IMR-90 (cell line): ENCODE measurements at places on chromosomes 12 and 14. TPM values are rescaled to one million over a fixed set of nuclear protein-coding genes. Genes with fewer than 3 reads are reported as not detected.
A peak's percentile ranks its signal among the peaks of the same experiment; 100 is the strongest.

GRCh38 chr12:108595711-108596647 is 1.9 kb downstream of the TMEM119 start:
- no peak for DNase-seq

DNA sequence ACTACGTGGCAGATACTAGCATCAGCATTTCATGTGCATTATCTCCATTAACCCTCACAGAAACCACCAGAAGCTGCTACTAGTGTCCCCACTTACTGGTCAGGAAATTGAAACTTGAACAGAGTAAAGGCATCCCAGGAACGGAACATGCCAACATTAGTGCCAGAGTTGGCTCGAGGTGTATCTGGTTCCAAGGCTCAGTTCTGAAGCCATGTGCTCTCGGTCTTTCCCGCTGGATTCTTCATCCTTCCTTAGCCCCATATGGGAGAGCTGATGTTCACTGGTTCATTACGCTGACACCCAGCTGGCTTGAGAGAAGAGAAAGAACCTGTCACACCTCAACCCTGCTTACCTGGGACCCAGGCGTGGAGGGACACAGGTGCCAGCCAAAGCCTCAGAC is 91.5 kb downstream of the TBX5 start:
- no peak for DNase-seq

DNA sequence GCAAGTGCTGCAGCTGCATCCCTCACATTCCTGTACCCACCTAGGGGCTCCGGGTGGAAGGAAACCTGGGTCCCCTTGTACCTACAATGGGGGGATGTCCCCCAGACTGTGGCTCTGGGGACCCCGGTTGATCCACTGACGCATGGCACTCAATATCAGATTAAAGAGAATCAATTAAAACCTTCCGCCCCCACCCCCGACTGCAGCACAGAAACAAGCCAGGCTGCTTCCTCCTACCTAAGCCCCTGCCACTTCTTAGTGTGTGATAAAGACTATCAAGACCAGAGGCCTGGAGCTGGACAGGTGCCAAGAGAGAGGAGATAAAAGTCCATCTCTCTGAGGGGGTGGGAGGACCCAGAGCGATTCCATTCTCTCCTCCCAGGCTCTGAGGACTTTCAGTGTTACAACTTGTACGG is 28.2 kb upstream of the RPLP0 start:
- DNase-seq, result no peak

- peak; percentile 85 for DNase-seq
These were observed at the start of gene SYT1 for GRCh38 chr12:78864403-78864869. Gene SYT1 (plus strand): TSS chr12:78864774.

GRCh38 chr12:104622928-104623327 is 166.2 kb downstream of the CHST11 start:
- DNase-seq, result no peak

- DNase-seq, result peak; percentile 41
These were observed 31.2 kb downstream of the VEZT start for GRCh38 chr12:95248604-95249360.

- DNase-seq, result no peak
These were observed 122.6 kb downstream of the ESRRB start for GRCh38 chr14:76498463-76498935.

GRCh38 chr12:124884587-124885438 is 21.1 kb upstream of the SCARB1 start:
- no peak for DNase-seq

Gene CISTR
- not detected in 2 replicates for polyA plus RNA-seq

Gene ACSM4
- polyA plus RNA-seq, result not detected in 2 replicates

Gene PTGES3
- 70.4 and 73.2 TPM in 2 replicates for polyA plus RNA-seq

Gene RGS6
- not detected in 2 replicates for polyA plus RNA-seq

Gene SYCP3
- 0.07 TPM in 1 of 2 replicates, not detected in the other for polyA plus RNA-seq

Gene POU6F1
- polyA plus RNA-seq, result 3.6 and 4.3 TPM in 2 replicates
